ENCODE measurements at places on chromosomes 6 and 20.

DNA sequence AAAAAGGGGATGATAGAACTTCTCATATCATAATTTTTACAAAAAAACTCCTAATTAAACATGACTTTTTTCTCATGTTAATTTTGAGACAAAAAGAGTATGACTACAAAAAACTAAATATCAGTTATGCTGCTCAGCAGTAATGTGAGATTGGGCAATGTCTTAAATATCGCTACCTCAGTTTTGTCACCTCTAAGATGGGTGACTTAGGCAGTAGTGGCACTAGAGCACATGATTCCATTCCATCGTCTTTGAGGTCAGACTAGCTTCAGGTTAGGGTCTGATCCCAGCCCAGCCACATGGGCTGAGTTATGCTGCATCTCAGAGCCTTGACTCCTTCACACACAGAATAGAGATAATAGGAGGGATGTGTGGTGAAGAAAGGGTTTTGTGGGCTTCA lies 11.0 kb downstream of the DCBLD1 start:
- no peak for DNase-seq

- no peak for DNase-seq
Observed at GRCh38 chr6:170175644-170176135, 115.2 kb downstream of the DLL1 start.

DNA sequence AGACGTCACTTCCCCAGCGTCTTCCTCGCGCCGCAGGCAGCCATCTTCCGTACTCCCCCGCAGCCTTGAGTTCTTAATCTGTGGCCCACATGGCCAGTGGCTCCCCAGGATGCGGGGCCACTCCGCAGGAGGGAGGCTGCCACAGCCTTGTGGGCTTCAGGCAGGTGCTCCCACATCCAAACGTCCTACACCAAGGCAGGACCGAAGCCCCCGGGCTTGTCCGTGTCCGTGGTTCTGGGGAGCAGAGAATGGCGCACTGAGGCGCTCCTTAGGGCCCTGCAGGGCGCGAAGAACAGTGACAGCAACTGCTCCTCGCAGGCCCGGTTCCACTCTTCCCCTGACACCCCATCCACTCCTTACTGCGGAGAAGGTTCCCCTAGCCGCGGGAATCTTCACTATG lies 755.8 kb downstream of the PRIM2 start:
- DNase-seq = no peak

GRCh38 chr6:11323666-11324452 lies 91.4 kb upstream of the NEDD9 start:
- no peak for DNase-seq

- DNase-seq = no peak
Observed at GRCh38 chr20:22576273-22576672, 8.1 kb downstream of the FOXA2 start.

GRCh38 chr6:3119040-3119723 lies 671 bp downstream of the BPHL start:
- DNase-seq = peak; percentile 4

All from stimulated activated CD4-positive, alpha-beta T cell treated with anti-CD3 and anti-CD28 coated beads, Interleukin-1b, Interleukin-23, amount 100 ng/mL, for 4 hours (primary cell).